Prostate gland (tissue), 2 donors: ENCODE measurements at places on chromosomes 3 and 15.

DNA sequence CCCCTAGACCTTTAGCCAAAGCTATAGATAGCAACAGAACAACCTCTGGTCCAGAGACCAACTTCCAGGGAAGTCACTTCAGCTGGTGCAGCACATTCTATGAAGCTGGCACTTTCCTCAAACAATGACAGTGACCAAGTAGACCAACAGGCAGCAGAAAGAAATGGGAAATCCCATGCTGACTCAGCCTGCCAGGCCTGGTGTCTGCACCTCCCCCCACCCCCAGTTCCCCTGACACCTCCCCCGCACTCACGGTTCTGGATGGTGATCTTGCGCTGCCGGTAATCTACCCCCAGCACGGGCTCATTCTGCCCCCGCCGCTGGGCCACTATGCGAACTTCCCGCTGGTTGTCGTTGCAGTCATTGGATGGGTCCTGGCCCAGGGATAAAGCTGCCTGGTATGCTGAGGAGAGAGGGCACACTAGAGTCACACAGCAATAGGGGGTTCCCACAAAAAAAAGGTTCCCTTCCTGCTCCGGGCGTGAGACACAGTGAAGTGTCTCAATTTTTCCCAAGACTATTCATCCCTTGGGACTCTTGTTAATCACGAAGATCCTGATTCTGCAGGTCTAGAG is 17.0 kb downstream of the ILDR1 start:
- no peak for DNase-seq

- DNase-seq = no peak
Measured at GRCh38 chr3:108599677-108600409, 10.3 kb downstream of the DZIP3 start.

DNA sequence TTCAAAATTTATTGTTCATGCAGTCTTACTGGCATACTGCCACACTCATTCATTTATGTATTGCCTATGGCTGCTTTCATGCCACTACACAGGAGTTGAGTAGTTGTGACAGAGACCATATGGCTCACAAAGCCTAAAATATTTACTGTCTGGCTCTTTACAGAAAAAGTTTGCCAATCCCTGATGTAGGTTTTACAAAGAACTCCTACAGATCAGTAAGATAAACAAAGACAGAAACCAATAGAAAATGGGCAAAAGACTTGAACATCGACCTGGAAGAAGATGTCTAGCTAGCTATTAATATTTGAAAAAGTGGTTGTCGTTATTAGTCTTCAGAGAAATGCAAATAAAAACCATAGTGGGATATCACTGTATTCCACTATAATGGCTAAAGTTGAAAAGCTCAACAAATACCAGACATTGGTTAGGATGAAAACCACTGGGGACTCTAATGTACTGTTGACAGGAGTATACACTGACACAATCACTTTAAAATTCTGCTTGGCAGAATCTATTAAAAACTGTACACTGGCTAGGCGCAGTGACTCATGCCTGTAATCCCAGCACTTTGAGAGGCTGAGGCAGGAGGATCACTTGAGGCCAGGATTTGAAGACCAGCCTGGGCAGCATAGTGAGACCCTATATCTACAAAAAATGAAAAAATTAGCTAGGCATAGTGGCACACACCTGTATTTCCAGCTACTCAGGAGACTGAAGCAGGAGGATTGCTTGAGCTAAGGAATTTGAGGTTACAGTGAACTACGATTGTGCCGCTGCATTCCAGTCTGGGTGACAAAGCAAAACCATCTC is 87.7 kb downstream of the NEO1 start:
- DNase-seq = no peak

DNA sequence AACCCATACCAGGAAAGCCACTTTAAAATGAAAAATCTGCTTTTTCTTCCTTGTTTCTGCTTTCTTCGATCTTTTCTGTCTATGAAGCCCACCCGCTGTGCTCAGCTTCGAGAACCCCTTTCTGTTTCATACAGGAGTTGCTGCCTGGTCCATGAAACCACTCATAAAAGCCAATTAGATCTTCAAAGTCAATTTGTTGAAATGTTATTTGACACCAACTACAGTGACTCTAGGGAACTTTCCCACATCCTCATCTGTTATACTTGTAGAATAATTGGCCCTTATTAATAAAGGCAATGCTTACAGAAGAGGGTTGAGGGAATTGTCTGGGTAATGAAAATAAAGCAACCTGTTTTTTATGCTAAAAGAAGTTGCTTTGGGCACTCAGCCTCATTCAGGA is 523.6 kb downstream of the OCA2 start:
- DNase-seq = no peak

DNA sequence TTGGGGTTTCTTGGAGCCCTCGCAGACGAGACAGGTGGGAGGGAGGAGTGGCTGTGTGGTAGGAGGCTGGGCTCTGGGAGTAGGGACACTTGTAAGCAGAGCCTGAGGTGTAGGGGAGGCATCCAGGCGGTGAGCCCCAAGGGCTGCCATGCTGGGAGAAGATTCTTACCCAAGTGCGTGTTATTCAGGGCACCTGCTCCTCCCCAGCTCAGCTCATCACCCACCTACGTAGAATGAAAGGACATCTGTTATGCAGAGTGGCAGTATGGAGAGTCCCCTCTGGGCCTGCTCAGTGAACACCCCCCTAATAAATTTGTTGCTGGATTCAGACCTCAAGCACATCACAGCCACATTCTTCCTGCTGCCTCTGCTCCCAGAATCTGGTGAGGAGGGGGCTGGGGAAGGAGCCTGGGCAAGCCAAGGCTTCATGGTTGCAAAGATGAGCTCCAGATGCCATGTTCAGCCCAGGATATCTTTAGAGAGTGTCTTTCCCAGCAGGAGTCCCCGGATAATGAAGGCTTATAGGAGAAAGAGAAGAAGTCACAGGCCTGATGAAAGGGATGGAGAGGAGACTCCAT is 261.8 kb downstream of the EPHB1 start:
- no peak for DNase-seq

DNA sequence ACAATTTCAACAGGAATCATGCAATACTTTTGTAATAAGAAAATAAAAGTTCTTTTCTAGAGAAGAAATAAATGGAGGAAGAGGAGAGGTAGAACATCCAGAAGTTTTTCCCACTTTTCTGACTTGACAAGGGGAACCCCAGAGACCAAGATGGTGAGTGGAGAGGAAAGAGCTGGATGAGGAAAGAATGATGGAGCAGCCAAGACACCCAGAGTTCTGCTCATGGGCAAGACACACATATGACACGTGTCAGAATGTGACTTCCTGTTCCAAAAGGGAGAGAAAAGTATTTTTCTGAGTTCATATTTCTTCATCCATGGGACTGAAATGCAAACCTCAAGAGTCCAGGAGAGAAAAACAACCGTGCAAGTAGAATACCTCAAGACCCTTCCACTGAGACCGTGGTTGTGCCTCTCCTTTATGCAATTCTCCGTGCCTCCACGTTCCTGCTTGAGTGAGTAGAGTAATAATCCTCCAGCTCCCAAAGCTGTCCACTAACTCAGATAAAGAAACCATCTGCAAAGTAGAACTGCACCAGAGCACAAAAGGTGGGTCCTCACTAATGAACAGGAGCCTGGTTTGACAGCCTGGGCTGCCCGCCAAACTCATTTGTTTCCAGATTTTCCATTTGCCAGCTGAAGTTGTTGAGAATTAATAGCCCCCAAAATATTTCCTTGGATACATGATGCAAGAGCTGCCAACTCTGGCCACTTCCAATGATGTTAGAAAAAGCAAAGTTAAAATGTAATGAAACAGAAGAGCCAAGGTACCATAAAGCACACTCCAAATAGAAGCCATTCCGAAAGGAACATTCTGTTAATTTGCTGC is 272.6 kb upstream of the IGF1R start:
- no peak for DNase-seq
